Activated naive CD4-positive, alpha-beta T cell treated with anti-CD3 and anti-CD28 coated beads for 36 hours (primary cell): ENCODE measurements at places on chromosomes 4 and X. TPM values are rescaled to one million over a fixed set of nuclear protein-coding genes. Genes with fewer than 3 reads are reported as not detected.

DNA sequence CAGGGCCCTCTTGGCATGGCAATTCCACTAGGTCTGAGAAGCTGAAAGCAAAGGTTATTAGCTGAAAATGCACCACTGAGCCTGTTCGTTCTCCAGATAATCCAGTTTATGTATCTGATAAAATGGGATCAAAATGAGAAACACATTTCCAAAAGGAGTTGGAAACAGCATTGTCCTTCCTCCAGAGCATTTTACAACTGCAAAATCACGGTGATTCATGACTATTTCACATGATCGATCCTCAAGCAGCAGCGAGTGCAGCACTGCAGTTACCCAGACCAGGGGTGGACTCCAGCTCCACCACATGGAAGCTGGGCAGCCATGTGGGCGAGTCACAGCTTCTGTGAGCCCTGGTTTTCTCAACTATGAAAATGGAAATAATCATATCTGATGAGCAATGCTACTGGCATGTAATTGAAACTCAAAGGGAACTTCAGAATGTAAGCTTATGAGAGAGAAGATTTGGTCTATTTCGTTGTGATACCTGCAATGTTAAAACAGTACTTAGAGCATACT is 78.7 kb upstream of the MSX1 start:
- peaks cover 1% of the 10 kb centered on the region for H3K36me3 ChIP-seq
- no peak for DNase-seq
- H3K4me3 ChIP-seq, result no peak overlapping the region
- no peaks in the 10 kb centered on the region for H3K27me3 ChIP-seq
- H3K4me1 ChIP-seq, result no peaks in the 10 kb centered on the region

DNA sequence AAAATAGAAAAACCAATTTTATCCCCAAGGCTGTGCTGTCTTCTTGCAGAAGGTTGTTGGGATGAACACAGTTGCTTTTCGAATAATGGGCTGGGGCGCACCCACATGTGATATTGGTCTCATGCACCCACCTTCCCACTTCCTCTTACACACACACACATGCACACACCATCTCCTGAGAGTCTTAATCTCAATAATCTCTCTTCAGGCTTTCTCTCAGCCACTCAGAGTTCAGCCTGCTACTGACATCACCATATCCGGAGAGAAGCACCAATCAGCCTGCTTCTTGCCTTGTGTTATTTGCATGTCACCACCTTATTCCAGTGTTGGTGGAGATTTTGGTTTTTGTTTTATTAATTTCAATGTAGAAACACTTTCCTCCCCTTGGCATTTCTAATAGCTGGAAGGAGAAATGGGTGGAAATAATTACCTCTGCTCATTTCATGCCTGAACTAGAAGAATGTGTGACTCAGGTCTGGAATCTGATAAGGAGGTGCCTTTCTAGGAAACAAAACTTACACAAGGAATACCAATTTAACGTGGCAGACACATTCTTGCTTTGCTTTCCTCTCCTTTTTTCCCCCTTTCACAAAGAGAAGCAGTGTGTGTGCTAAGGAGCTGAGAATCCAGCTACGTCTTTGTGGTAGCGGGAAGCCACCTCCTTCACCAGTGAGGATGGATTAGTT is 400.2 kb downstream of the MID1IP1 start:
- peak; percentile 13 for DNase-seq
- H3K4me3 ChIP-seq, result no peak overlapping the region
- H3K36me3 ChIP-seq, result no peaks in the 10 kb centered on the region
- no peak overlapping the region for H3K27ac ChIP-seq
- H3K27me3 ChIP-seq, result no peaks in the 10 kb centered on the region

Gene TDO2
- not detected for total RNA-seq

- no peaks in the 10 kb centered on the region for H3K4me1 ChIP-seq
- H3K27ac ChIP-seq, result no peak overlapping the region
- no peak overlapping the region for H3K4me3 ChIP-seq
- H3K36me3 ChIP-seq, result no peaks in the 10 kb centered on the region
- DNase-seq, result no peak
These were observed 397.5 kb upstream of the PRKX start for GRCh38 chrX:4110964-4111363.

Gene VCX
- not detected for total RNA-seq

DNA sequence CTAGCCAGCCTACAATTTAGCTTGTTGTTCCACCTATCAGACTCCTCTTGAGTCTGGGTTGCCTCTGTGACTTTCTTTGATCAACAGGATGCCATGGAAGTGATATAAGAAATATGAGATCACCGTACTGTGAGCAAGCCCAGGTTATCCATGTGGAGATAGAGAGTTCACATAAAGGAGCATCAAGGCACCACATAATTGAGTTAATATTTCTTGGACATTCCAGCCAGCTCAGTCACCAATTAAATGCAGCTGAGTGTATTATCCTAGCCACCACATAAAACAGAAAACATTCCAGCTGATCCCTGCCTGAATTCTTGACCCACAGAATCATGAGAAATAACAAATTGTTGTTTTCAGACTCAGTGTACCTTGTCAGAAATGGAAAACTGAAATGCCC is 253.6 kb downstream of the PPP1R2C start:
- DNase-seq, result no peak
- no peaks in the 10 kb centered on the region for H3K36me3 ChIP-seq

Gene IL21
- 49.9 TPM for total RNA-seq

GRCh38 chr4:36852856-36853255 is 391.7 kb upstream of the NWD2 start:
- H3K4me1 ChIP-seq, result no peaks in the 10 kb centered on the region
- no peak overlapping the region for H3K27ac ChIP-seq
- peaks cover 2% of the 10 kb centered on the region for H3K27me3 ChIP-seq
- DNase-seq, result no peak

Gene ZCCHC12
- 0.25 TPM for total RNA-seq

GRCh38 chrX:11765449-11765848 is 7.4 kb downstream of the MSL3 start:
- no peaks in the 10 kb centered on the region for H3K27me3 ChIP-seq
- peaks cover 54% of the 10 kb centered on the region for H3K4me1 ChIP-seq
- H3K36me3 ChIP-seq, result peaks cover 67% of the 10 kb centered on the region
- peak overlapping the region; percentile 75 for H3K4me3 ChIP-seq
- peak; percentile 37 for DNase-seq
- H3K27ac ChIP-seq, result peak overlapping the region; percentile 95

DNA sequence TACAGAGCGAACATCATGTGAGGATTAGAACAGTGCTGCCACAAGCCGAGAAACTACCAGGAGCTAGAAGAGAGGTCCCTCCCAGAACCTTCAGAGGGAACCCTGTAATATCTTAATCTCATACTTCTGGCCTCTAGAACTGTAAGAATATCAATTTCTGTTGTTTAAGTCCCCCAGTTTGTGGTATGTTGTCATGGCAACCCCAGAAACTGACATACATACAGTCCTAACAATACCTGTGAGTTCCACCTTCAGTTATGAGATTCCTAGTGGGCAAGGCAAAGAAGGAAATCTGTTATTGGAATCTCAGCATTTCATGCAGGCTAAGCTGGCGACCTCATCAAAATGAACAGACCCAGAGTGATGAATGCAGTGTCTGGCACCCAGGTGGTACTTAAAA is 42.5 kb downstream of the ZBTB49 start:
- no peak overlapping the region for H3K27ac ChIP-seq
- DNase-seq, result no peak
- peaks cover 8% of the 10 kb centered on the region for H3K4me1 ChIP-seq
- no peaks in the 10 kb centered on the region for H3K27me3 ChIP-seq

DNA sequence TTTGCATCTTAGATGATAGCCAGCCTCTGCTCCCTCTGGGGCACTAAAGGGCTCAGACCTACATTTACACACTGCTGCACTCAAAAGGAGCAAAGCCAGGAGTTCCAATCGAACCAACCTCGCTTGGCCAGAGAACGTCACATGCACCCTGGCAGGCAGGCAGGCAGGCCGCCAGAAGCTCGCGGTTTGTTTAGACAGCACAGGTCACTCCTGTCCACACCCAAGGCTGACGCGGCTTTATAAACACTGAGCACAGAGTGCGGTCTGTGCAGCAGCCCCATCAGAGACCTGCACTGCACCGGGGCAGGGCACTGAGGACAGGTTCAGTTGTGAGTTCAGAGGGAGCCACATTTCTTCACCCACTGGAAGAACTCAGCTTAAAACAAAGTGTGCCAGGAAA is 143.9 kb downstream of the BCOR start:
- H3K36me3 ChIP-seq, result no peaks in the 10 kb centered on the region
- no peak for DNase-seq
- H3K27me3 ChIP-seq, result no peaks in the 10 kb centered on the region
- peaks cover 12% of the 10 kb centered on the region for H3K4me1 ChIP-seq
- H3K4me3 ChIP-seq, result no peak overlapping the region

GRCh38 chrX:152992115-152992514 is 1.8 kb downstream of the PNMA5 start:
- no peak overlapping the region for H3K4me3 ChIP-seq
- no peak for DNase-seq
- no peak overlapping the region for H3K27ac ChIP-seq
- no peaks in the 10 kb centered on the region for H3K36me3 ChIP-seq

Gene ADH1B
- not detected for total RNA-seq

- peaks cover 2% of the 10 kb centered on the region for H3K4me1 ChIP-seq
- no peaks in the 10 kb centered on the region for H3K27me3 ChIP-seq
- no peak overlapping the region for H3K4me3 ChIP-seq
These were observed 50.8 kb downstream of the SLC2A9 start for GRCh38 chr4:9970399-9971011.

DNA sequence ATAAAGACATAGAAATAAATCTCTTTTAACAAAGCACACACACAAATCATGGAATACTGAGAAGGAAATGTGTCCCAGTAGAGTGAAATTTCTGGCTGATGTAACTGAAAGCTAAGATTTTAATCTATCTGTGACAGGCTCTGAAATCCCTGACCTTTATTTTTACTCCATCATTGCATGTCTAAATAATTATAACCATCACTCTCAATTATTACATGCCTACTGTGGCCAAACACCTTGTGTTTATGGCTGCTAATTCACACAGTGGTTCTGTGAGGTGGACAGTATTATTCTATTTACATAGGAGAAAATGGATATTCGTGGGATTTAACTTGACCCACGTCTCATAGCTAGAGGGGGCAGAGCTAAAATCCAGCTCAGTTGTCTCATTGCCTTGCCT is 438.1 kb downstream of the TLL1 start:
- no peaks in the 10 kb centered on the region for H3K4me1 ChIP-seq
- H3K27me3 ChIP-seq, result no peaks in the 10 kb centered on the region
- no peaks in the 10 kb centered on the region for H3K36me3 ChIP-seq
- H3K4me3 ChIP-seq, result no peak overlapping the region

GRCh38 chr4:16231570-16232245 is 5.4 kb upstream of the TAPT1 start:
- no peaks in the 10 kb centered on the region for H3K36me3 ChIP-seq
- peak overlapping the region; percentile 25 for H3K4me3 ChIP-seq
- no peak for DNase-seq
- peak overlapping the region; percentile 50 for H3K27ac ChIP-seq
- peaks cover 39% of the 10 kb centered on the region for H3K4me1 ChIP-seq

GRCh38 chrX:65607070-65607742 is 60.2 kb upstream of the MSN start:
- DNase-seq, result peak; percentile 46
- no peak overlapping the region for H3K4me3 ChIP-seq
- peak overlapping the region; percentile 68 for H3K27ac ChIP-seq
- no peaks in the 10 kb centered on the region for H3K27me3 ChIP-seq
- H3K36me3 ChIP-seq, result peaks cover 2% of the 10 kb centered on the region

GRCh38 chrX:42680666-42681065 is 97.3 kb downstream of the PPP1R2C start:
- no peak overlapping the region for H3K4me3 ChIP-seq
- H3K27me3 ChIP-seq, result no peaks in the 10 kb centered on the region
- no peak for DNase-seq
- H3K4me1 ChIP-seq, result no peaks in the 10 kb centered on the region
- H3K36me3 ChIP-seq, result no peaks in the 10 kb centered on the region

GRCh38 chr4:155599085-155599484 is 67.6 kb upstream of the GUCY1A1 start:
- no peak for DNase-seq
- no peak overlapping the region for H3K4me3 ChIP-seq
- H3K27ac ChIP-seq, result no peak overlapping the region
- no peaks in the 10 kb centered on the region for H3K4me1 ChIP-seq
- H3K27me3 ChIP-seq, result peaks cover 4% of the 10 kb centered on the region

DNA sequence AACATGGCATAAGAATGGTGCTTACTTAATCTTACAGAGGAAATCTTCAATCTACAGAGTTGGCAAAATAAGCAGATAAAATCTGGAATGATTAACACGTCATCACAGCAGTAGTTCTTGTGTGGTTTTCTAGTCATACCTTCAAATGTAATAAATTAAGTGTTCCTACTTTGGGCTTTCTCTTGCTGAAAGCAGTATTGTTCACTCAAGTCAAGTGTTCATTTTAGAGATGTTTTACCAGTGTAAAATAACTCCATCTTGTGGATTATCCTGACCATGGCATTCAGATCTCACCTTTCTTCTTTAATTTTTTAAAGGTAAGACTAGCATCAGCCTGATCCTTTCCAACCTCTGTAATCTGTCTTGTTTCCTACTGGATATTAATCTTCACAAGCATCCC is 72.9 kb downstream of the ADAMTS3 start:
- no peak overlapping the region for H3K27ac ChIP-seq
- H3K4me3 ChIP-seq, result no peak overlapping the region
- no peaks in the 10 kb centered on the region for H3K4me1 ChIP-seq
- no peaks in the 10 kb centered on the region for H3K36me3 ChIP-seq
- no peak for DNase-seq

Gene SSX3
- total RNA-seq, result not detected
